ENCODE measurements at places on chromosomes 7 and 10.

GRCh38 chr10:88437411-88437810, 145.7 kb downstream of the RNLS start:
- DNase-seq: no peak

- no peak for DNase-seq
These were observed 1349.1 kb downstream of the XPNPEP1 start for GRCh38 chr10:108574233-108574632.

- no peak for DNase-seq
These were observed 125.4 kb downstream of the SEMA3D start for GRCh38 chr7:85061456-85061855.

DNA sequence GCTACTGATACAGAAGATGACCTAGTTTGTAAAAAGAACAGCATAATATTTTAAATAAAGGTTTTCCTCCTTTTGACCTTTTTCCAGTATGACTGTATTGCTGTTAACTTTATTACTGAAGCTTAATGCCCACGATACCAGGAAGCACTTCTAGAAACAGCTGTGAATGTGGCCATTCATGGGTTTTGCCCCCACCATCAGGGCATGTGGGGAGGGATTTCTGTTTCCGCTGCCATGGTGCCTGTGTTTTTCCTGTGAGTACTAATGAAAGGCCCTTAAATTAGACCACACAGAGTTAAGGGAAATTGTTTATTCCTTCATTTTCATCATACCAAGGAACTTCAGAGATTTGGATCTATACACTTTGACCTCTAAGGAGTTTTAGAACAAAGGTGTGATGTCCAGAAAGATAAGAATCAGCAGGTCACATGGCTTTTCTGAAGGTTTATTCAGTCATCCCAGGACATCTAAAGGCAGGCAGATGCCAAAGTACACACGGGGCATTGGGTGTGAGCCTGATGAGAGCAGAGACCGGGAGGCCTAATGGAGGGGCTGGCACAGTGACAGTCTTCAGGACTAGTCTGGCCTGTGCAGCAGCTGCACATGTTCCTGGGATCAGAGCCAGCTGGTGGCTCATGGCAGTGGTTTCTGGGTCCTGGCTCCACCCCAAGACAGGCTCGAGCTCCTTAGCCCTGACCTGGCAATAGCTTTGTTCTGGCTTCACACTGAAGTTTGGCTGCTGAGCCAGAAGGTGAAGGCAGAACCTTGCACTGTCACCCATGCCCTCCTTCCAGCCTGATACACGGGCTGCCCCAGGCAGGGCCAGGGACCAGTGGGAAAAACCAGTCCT, 190.9 kb downstream of the REEP3 start:
- no peak for DNase-seq

GRCh38 chr7:48274662-48275061, 103.4 kb downstream of the ABCA13 start:
- DNase-seq: no peak

All from H1 (cell line).